ENCODE measurements at places on chromosomes 2 and 18.

GRCh38 chr2:155209696-155210450 is 511.4 kb downstream of the KCNJ3 start:
- no peak for DNase-seq

DNA sequence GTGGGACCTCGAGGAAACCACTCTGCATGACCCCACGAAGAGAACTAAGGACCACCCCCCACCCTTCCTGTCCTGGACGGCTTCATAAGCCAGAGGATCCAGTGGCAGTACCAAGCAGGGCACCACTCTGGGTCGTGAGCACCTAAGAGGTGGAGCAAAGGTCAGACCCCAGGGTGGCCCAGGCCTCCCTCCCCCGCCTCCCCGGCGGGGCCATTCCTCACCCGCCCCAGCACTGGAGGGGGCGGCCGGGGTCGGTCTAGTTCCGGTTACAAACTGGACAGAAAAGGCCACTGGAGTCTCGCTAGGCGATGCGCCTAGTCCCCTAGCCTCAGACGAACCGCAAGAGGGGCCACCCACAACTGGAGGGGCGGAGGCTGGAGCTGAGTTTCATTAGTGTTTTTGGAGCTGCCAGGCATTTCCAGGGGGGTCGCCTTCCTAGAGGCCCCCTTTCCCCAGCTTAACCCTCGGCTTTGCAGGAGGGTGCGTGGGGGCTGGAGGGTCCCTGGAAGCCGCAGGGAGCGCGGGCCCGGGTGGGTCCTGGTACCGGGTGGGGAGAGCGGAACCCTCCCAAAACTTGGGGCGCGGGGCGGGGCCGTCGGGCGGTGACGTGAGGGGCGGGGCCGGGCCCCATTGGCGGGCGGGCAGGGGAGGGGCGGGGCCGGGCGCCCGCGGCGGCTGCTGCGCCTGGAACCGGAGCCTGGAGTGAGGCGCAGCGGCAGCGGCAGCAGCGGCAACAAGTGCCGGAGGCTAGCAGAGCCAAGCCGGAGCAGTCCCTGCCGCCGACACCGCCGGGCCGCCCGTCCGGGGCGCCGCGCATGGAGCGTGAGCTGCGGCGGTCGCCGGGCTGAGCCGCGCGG is at the start of gene B3GNT2:
Gene B3GNT2 (plus strand): TSS at position 695 of the 857 bp plus-strand sequence. CDS start 26,106 bp downstream, outside the sequence.
- peak; percentile 87 for DNase-seq

DNA sequence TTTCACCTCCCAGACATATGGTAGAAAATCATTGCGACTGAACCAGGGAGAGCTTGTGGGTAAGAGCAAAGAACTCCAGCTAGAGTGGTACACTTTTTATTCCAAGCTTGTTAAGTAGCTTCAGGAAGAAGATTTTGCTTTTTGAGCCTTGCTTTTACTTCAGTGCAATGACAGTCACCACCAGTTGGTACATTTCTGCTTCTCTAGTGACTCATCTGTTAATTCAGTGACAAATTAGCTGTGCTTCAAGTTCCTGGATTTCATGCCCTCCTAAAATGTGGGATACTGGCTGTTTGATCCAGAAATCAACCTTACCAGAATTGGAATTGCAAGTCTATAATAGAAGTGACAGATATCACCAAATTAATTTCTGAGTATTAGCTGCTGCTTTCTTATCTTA is 117.6 kb upstream of the TTN start:
- DNase-seq, result peak; percentile 34

- DNase-seq, result no peak
Measured at GRCh38 chr2:42961385-42961811, 169.0 kb upstream of the HAAO start.

DNA sequence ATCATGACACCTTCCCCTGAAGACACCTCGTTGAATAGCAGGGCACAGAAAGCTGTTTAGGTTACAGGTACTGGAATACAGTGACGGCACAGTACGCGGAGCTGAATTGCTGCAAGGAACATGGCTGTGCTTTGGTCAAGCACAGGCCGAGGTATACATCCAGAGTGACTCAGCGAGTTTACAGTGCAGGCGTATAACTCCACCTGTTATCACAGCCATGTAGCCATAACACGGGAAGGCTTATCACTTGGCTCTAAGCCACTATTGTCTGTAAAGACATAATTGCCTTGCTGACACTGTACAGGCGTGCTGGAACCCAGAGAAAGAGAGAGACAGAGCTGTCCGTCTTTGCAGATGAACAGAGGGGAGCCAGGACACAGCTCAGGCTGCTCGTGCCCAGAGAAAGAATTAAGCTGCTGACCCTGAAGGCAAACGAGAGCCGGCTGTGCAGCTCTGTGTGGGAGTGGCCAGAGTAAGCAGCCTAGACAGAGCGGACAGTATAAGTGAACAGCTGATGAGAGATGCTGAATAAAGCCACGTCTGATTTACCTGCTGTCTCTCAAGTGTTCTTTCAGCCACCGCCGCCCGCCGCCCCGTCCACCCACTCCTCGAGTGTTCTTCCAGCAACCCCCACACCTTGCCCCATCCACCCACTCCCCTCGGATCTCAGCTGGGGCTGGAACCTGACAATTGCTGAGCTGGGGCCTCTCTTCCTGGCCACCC is 87.3 kb upstream of the PPP1CB start:
- no peak for DNase-seq

- no peak for DNase-seq
Measured at GRCh38 chr2:99880148-99880963, 262.0 kb downstream of the AFF3 start.

DNA sequence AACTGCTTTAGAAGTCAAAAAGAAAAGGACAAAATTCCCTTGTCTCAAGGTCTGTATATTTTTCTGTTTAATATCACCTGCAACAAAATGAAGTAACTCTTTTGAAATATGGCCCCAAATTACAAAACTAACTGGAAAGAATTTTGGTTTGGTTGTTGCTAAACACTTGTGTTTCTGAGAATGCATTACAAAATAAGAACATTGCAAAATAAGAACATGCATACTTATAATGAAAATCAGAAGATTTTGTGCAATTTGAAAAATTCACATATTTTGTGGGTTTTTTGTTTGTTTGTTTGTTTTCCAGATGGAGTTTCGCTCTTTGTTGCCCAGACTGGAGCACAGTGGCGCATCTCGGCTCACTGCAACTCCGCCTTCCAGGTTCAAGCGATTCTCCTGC is 21.8 kb downstream of the NDUFB3 start:
- no peak for DNase-seq

GRCh38 chr18:77608807-77609206 is 359.2 kb downstream of the GALR1 start:
- no peak for DNase-seq

GRCh38 chr2:222305516-222306392 is 7.0 kb upstream of the PAX3 start:
- no peak for DNase-seq

DNA sequence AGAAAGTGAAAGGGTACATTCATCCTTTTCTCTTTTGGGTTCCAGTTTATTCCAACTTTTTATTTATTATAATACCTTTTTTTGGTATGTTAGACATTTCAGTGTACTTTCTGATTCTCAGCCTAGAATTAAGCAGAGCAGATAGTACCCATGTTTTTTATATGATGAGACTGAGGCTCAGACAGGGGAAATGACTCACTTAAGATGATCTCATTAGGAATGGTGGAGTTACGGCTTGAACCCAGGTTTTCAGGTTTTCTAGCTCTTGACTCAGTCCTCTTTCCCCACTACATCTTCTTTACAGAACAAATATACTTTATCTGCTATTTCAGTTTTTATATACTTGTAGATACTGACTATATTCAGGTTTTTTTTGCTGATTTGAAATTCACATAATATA is 51.7 kb upstream of the OTX1 start:
- DNase-seq, result no peak

DNA sequence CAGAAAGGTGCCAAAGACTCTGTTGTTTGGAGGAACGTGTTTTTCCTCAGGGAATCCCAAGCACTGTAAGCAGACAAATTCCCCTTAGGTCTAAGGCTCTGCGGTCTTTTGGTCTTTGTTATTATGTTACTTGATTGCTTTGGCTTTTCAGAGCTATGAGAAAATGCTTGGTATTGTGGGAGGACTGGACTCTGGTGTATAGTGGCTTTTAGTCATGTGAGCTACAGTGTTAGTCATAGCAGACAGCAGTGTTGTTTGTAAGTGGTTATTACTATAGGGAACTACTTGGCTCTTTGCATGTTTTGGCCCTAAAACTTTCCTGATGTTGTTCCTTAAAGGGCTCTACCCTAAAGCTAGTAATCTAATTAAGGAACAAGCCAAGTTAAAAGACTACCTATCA is 956.2 kb upstream of the LRATD1 start:
- no peak for DNase-seq

DNA sequence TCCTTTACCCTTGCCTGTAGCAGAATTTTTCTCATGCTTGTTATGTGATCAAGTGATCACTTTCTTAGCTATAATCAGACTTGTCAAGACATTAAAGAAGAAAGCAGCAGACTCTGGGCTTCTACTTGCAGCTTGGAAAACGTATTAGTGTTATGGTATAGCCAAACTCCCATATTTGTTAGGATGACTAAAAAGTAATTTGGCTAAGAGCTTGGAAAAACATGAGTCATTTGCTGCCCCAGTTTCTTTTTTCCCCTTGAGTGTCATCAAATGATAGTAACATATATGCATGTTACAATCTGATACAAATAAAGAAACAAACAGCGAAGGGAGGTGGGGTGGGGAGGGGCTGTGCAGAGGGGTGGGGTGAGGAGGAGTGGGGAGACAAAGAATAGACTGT is 155.5 kb downstream of the IKZF2 start:
- no peak for DNase-seq

DNA sequence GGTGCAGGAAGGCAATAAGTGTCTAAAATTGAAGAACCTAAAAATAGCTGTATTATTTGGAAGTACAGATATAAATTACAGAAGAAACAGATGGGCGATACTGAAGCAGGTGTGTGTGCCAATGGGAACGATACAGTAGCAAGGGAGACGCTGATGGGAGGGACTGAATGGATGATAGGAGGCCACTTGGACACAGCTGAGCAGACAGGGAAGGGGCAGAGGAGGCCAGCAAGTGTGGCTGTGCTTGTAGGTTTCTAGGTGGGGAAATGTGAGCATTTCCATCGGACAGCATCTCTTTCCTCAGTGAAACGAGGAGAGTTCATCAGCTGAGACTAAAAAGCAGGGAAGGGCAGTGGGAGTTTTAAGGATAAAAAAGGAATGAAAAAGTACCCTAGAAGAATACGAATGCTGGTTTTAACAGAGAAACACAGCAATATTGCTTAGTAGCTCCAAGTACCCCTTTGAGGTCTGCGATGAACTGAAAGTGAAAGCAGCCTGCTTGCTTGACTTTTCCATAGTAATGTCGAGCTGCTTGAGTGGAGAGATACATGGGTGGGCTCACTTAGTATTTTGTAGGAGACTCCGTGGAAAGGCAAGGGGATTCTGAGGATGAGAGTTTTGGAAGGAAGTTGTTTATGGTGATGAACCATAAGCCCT is 91.7 kb upstream of the EPC2 start:
- no peak for DNase-seq

DNA sequence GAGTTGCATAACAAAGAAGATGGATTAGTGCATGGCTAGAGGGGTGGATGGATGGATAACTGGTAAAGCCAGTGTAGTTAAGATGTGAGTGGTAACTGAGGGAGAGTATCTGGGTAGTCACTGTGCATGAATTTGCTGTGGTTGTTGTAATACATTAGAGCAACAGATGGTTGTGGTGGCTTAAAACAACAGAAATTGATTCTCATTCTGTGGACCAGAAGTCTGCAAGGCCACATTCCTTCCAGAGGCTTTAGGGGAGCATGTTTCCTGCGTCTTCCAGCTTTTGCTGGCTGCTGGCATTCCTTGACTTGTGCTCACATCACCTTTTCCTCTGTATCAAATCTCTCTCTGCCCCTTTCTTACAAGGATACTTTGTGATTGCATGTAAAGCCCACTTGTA is 155.4 kb downstream of the ASB1 start:
- no peak for DNase-seq

GRCh38 chr2:81481242-81481993 is 1176.9 kb upstream of the LRRTM1 start:
- DNase-seq, result no peak

GRCh38 chr2:27984153-27984552 is 93.6 kb downstream of the BABAM2 start:
- DNase-seq, result no peak

DNA sequence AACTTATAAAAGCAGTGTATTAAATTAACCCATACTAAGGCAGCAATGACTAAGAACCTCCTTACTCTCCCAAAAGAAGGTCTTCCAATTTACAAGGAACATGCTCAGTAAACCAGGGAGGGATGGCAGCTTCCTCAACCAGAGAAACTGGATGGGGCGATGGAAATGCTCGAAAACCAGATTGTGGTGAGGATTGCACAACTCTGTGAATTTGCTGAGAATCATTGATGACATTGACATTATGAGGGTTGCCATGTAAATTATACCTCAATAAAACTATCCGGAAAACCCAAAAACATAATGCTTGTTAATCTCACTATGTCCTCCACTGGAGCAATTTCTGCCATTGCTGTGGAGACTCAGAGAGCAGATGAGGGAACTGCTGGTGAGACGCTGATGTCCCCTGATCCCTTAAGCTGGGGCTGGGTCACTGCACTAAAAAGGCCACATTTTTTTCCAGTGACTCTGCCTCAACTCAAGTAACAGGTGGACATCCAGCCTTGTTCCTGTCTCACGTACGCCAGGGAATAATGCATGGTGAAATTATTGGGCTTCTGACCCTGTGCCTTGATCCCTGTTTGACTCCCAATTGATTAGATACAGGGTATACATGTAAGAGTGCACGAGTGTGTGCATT is 288.3 kb downstream of the CYP26B1 start:
- no peak for DNase-seq

- no peak for DNase-seq
Measured at GRCh38 chr2:127044165-127044718, 62.7 kb downstream of the BIN1 start.

- DNase-seq, result no peak
Measured at GRCh38 chr2:97695744-97696143, 17.6 kb upstream of the ZAP70 start.

GRCh38 chr2:158395166-158395565 is 61.4 kb downstream of the CCDC148 start:
- DNase-seq, result no peak

GRCh38 chr18:6729247-6730091 is at the start of gene ARHGAP28:
ARHGAP28 (plus strand) TSS chr18:6729716; CDS start chr18:6729822, 106 bp downstream.
- DNase-seq, result peak; percentile 70

- DNase-seq, result no peak
Measured at GRCh38 chr2:64853306-64853705, 135.9 kb upstream of the SLC1A4 start.

- DNase-seq, result no peak
Measured at GRCh38 chr2:99743146-99743545, 253.3 kb upstream of the REV1 start.

DNA sequence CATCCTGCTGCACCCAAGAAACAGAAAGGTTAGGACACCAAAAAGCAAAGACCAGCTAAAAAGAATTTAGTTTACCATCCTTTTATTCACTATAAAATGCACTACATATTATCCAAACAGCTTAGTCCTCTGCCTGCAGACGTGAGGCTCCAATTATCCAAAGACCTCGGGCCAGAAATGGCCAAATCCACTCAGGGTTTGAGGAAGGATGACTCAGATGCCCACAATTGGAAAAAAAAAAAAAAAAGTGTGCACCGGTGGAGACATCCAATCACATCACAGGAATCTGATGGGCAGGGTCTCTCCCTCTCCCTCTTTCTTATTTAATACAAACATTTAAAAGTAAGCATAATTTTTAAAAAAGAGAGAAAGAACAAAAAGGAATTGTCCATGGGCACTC is 65.7 kb downstream of the TRABD2A start:
- no peak for DNase-seq

- no peak for DNase-seq
Measured at GRCh38 chr18:8780227-8780626, 74.9 kb downstream of the MTCL1 start.
